ENCODE measurements at places on chromosomes 6 and 20.

DNA sequence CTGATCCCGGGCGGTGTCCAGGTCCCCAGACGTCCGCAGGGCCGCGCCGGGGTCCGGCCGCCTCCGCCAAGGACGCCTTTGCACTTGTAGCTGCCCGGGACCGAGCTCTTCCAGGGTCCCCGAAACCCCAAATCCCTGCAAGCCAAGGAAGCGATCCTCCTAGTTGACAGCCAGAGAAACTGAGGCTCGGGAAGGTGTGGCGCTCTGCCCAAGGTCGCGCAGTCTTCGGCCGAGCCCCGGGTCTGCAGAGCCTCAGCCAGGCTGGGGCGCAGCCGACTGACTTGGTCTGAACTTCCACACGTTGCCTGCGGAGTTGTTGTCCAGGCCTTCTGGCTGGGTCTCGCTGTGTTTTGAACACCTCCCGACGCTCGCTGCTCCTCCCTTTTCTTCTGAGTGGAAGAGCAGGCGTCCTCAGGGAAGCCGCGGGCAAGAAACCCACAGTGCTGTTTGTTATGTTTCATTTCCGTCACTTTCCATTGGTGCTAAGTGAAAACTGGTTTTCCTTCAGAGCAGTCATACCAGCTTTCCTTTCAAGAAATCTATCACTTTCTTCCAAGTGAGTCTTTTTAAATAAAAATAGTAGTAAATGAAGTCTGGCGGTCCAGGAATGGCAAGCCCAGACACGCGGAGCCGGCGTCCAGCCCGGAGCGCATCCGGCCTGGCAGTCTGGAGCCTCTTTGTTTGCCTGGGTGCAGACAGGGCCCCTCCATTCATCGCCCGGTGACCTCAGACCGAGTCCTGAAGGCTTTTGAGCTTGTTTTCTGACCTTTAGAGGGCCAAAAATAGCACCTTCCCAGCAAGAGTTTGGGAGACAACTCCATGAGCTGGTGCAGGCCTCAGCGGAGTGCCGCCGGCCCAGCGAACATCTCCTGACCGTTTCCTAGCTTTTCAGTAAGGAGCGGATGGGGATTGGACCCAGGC, 698 bp downstream of the FAM210B start:
- DNase-seq = peak; percentile 82

GRCh38 chr20:48875914-48876240, 45.6 kb upstream of the ARFGEF2 start:
- peak; percentile 21 for DNase-seq

DNA sequence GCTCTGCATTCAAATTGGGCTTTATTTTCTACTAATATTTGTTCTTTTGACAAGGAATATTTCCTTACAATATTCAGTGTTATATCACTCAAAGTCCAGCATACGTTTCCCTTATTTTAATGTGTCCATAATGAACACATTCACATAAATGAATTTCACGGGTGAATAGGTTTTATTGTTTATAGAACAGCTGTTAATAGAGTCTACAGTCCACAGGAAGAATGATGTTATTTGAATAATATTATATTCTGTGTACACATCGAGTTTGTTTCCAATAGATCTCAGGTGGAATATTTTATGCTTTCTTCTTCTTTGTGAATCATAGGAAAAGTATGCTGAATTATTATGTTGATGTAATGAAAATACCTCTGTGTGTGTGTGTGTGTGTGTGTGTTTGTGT, 582.4 kb downstream of the CDH26 start:
- peak; percentile 70 for DNase-seq

GRCh38 chr6:138996524-138996923, 8.5 kb upstream of the REPS1 start:
- DNase-seq = peak; percentile 26

- DNase-seq = peak; percentile 52
Observed at GRCh38 chr6:35601331-35602132, 87.2 kb downstream of the FKBP5 start.

- DNase-seq = no peak
Observed at GRCh38 chr20:25538838-25539665, 46.3 kb downstream of the NINL start.

- peak; percentile 62 for DNase-seq
Observed at GRCh38 chr6:30915591-30915946, 1.5 kb downstream of the VARS2 start.

Measured in NCI-H69 (cell line).